ENCODE measurements at places on chromosomes 13 and 19. TPM values are rescaled to one million over a fixed set of nuclear protein-coding genes. Genes with fewer than 3 reads are reported as not detected.

The NOVA2 gene
- total RNA-seq = not detected

The PEG3 gene
- 3.1 TPM for total RNA-seq

The EDDM13 gene
- not detected for total RNA-seq

The LMTK3 gene
- total RNA-seq = 0.36 TPM

The OVOL3 gene
- total RNA-seq = not detected

The RDH13 gene
- 12.6 TPM for total RNA-seq
